ENCODE measurements at places on chromosomes 2 and 18. TPM values are rescaled to one million over a fixed set of nuclear protein-coding genes. Genes with fewer than 3 reads are reported as not detected.

Gene CCDC150
- total RNA-seq, result 2.8 TPM

Gene ALKAL2
- total RNA-seq, result not detected

Gene TPRKB
- 78.1 TPM for total RNA-seq

Gene EVA1A
- 18.2 TPM for total RNA-seq
